Omental fat pad (tissue), 4 donors: ENCODE measurements at places on chromosomes 7 and 10.

DNA sequence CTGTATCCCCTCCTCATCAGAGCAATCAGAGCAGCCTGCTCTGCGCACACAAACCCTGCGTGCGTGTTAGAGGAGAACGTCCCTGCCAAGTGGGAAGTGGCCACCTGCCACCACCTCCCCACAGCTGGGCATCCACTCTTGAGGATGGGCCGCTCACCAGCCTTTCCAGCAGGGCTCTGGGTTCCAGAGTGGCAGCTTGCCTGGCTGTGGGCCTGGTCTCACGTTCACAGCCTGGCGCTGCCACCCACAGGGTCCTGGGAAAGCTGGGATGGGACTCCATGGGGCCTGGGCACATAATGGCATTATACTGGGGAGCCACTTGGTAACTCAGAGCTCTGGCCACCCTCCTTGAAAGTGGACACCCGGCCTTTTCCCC is 151.1 kb upstream of the PPP2R2D start:
- DNase-seq = no peak

- DNase-seq = no peak
Observed at GRCh38 chr7:11026452-11027359, 53.0 kb downstream of the PHF14 start.

DNA sequence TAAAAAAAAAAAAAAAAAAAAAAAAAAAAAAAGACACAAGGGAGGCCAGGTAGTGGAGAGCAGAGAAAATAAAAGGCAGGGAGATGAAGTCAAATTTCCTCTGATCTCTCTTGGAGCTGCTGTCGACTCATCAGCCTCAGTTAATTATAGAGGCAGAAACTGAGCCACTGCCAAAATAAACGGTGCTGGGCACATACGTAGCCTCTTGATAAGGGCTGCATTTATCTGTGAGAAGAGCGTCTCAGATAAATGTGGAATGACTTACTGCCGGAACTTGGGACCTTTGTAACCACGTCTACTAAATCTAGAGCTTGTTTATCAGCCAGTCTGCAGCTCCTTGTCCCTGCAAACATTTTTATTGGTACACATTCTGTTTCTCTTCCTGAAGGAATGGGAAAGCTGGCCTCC is 162.3 kb downstream of the BAMBI start:
- DNase-seq = no peak

DNA sequence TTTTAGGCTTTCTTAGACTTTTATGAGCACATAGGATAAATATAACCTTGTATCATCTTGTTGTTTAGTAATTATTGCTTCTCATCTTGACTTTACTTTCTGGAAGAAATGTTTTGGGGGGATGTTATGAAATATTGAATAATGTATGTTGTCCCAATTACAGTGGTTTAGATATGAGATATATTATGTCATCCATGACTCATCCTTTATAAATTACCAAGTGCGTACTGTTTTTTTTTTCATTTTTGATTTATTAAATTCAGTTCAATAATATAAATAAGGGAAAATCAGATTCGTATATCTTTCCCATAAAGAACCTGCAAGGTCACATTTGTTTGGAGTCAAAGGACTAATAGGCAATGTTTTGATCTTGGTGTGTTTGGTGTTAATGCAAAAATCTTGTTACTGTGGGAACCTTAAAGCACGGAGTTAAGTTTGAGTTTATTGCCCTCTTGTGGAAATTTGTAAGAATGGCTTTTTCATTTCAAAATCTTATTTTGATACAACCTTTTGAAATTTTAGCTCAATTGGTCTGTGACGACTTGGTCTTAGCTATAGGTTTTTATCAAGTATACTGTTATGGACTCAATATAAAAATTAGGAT is 108.6 kb downstream of the SRI start:
- DNase-seq = no peak

GRCh38 chr10:60977161-60978122 is 33.5 kb upstream of the RHOBTB1 start:
- no peak for DNase-seq

DNA sequence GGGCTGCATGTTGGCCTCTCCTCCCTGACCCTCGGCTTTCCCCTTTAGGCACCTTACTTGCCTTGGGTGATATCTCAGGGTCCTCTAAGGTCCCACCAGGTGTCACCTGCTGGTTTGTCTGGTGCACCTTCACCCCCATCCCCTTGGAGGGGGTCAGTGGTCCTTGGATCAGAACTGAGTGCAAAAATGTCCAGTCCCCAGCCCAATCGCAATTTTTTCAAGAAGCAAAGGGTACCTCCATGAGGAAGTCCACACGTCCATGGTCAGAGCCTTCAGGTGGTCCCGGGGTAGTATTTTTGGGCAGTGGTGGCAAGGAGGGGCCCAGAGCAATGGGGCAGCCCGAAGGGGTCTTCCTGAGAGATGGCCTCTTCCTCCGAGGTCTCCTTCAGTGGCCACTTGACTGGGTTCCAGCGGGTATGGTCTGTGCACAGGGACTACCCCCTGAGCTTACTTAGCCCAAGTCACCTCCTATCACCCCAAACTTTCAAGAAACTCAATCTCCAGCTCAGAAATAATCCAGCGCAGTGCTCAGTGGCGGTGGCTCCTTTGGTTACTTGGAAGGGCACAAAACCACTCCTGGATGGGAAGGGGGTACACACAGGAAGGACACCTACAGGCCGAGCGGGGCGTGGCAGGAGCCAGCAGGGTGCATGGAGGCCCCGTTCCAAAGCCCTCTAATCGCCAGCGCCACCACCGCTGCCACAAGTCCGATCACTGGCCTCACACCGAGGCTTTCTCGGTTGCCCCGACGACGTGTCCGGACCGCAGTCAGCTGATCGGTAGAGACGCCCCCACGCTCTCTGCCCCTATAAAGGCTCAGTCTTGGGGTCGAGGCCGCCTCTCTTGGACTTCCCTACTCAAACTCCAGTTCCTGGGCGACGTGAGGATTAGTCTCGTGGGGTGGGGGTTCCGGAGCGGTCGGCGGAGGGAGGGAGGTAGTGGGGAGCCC is 4.5 kb downstream of the SAP25 start:
- DNase-seq = no peak

GRCh38 chr10:32692174-32692573 is 246.2 kb downstream of the CCDC7 start:
- DNase-seq = no peak

DNA sequence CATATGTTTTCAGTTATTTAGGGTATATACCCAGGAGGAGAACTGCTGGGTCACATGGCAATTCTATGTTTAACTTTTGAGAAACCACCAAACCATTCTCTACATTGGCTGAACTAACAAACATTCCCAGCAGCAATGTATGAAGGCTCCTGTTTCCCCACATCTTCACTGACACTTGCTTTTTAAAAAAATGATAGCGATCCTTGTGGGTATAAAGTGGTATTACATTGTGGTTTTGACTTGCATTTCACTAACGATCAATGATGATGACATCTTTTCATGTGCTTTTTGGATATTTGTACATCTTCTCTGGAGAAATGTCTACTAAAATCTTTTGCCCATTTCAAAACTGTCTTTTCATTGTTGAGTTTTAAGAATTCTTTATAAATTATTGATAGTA is 51.2 kb upstream of the ANAPC16 start:
- DNase-seq = no peak

DNA sequence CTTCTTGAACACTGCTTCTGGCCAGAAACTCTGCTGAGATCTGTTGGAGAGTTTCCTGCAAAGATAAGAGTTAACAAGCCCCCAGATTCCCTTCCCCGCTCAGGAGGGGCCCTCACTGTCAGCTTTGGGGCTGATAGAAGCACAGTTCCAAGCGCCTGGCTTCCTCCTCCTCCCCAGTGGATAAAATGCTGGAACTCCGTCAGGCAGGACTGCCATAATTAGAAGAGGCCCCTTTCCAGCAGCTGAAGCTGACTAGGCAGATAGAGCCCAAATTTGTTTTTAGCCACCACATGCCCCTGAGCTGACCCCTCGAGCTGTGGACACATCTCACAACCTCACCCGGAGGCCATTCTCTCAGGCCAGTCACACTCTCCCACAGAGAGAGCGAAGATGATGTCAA is 89.4 kb downstream of the TBXAS1 start:
- no peak for DNase-seq

DNA sequence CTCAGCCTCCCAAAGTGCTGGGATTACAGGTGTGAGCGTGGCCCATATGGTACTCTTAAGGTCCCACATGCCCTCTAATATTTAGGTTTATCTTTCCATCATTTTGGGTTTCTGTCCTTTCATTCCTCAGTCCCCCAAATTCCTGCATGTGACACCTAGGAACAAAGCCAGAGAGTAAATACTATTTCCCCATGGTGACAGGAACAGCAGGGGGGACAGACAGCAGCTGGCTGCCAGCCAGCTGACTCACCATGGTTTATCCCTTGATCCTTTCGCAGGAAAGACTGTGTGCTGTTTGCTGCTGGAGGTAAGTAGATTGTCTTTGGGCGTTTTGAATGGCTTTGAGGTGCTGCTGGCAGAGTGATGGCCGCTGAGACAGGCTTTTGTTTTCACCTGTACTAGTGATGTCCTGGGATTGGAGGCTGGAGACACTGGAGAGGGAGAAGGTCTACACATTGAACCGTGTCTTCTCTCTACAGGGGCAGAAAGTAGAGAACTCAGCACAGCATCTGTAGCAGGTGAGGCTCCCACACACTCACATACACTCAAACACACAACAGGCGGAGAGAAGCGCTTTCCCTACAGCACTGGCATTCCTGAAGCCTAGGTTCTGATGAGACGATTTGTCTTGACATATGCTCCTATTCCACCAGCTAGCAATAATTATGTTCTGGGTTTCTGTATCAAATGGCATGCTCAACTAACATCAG is 83.7 kb upstream of the EFCAB10 start:
- no peak for DNase-seq

GRCh38 chr7:98365863-98366561 is 34.9 kb downstream of the BAIAP2L1 start:
- DNase-seq = no peak

DNA sequence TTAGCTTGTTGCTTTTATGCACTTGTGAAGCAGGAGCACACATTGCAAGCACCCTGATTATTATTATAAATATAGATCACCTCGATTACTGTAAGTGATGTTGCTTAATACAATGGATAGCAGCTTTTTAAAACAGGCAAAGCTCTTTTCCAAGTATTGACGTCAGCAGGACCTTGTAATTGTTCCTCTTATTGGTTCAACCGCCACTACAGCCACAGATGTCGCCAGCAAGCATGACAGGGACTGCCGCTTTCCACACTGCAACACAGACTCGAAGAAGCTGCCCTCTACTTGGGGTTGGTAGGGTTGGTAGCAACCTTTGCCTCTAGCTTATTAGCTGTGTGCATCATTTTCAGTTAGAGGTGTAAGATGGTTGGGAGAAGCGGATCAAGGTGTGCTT is 167.6 kb downstream of the ZNF365 start:
- DNase-seq = no peak

GRCh38 chr7:28621369-28621841 is 209.1 kb downstream of the CREB5 start:
- no peak for DNase-seq

- no peak for DNase-seq
Observed at GRCh38 chr10:48500771-48501170, 104.1 kb downstream of the ARHGAP22 start.

- DNase-seq = no peak
Observed at GRCh38 chr10:82251222-82251906, 376.4 kb downstream of the NRG3 start.

DNA sequence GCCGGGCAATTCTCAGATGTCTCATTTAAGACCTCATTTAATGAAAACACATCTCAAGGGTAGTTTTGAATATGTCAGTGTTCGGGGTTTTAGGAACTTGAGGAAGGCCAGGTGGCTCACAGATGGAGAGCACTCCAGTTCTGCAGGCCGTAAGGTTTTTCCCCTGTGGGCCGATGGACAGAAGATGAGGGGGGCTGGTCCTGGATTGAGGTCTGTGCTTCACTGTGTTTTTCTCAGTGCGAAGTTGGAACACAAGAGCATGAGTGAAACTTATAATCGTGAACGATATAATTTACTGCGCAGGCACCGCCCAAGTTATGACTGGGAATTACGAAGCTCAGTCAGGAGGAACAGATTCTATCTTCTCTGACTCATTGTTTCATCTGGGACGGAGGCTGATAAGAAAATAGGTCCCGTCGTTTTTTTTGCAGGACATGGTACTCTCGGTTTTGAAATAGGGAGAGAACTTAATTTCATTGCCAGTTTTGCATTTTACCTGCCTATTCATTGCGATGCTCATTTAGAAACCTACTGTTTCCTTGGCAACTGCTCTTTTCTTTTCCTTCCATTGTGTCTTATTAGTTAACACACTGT is 591.0 kb upstream of the PFKP start:
- no peak for DNase-seq

GRCh38 chr10:98339799-98340198 is 71.8 kb upstream of the LOXL4 start:
- DNase-seq = no peak

GRCh38 chr10:113704637-113705343 is 25.1 kb downstream of the CASP7 start:
- no peak for DNase-seq

- DNase-seq = no peak
Observed at GRCh38 chr10:117259279-117259678, 18.4 kb downstream of the SLC18A2 start.

DNA sequence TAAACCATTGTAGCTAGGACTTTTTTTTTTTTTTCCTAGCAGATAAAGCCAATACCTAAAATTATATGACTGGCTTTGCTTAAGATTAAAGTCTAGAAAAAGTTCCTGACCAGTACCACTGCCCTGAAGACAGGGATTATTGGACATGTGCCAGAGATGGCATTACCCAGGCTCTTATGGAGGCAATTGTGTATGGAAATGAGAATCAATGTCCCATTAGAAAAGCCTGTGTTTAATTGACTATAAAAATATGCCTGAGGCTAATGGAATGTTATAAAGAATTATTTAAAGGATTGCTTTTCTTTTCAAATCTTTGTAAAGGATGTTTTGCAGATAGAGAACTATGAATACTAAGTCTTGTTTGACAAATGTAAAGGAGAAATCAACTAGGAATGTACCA is 196.7 kb downstream of the ANK3 start:
- DNase-seq = no peak

DNA sequence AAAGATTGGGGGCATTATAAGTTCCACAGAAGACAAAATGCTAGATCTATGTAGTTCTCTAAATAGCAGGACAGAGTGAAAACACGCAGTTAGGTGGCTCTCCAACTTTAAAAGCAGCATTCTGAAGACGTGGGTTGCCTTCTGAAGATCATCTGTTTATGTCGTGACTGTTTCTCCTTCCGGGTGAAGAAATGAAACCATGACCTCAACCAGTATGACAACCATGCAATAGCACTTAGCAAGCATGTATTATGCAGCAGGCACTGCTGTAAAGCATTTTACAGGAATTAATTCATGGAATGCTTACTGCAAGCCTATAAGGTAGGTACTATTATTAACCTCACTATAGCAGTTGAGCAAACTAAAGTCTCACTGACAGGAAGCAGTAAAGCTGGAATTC is 125.2 kb downstream of the SLC25A13 start:
- no peak for DNase-seq

GRCh38 chr7:141550386-141551093 is 670 bp upstream of the AGK start:
- DNase-seq = no peak
